ENCODE measurements at places on chromosomes 1 and 21.

GRCh38 chr1:29259802-29260441 is 23.6 kb downstream of the PTPRU start:
- no peak for DNase-seq

DNA sequence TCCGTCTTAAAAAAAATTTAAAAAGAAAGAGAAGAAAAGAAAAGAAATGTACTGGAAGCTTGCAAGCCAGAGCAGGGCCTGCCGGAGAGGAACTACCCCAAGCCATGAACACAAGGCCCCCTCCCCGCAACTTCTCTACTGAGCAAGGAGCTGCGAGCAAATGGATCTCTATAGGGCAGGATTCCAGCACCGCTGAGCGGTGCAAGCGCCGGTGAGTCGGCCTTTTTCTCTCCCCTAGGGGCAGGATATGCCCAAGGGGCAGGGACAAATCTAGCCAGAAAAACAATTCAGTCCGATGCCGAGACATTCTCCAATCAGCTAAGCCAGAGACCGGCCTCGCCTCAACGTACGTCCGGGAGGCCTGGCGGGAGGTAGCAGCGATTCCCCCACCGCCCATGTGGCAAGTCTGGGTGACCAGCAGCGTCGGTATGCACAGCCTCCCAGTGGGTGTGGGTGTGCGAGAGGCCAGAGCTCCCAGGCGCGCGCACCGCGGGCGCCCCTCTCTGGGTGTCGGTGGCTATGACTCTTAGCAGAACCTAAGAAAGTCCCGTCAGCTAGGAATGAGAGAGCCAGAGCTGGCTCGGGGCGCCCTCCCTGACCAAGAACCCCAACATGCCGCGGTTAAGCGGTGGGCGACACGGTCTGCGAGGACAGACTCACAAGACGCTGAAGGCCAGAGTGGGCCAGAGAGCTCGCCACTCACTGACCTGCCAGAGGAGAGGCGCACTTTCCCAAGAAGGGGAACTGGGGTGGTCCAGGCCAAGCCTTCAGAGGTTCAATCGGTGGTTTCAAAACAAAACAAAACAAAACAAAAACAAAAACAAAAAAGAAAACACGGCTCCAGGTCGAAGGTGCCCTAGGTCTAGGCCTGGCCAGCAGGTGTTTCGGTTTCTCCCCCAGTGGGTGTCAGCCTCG is 1.9 kb downstream of the CSMD2 start:
- DNase-seq: peak; percentile 51

- DNase-seq: no peak
These were observed 24.6 kb downstream of the B3GALT5 start for GRCh38 chr21:39637197-39637970.

GRCh38 chr21:16085421-16085820 is 355.6 kb downstream of the USP25 start:
- no peak for DNase-seq

DNA sequence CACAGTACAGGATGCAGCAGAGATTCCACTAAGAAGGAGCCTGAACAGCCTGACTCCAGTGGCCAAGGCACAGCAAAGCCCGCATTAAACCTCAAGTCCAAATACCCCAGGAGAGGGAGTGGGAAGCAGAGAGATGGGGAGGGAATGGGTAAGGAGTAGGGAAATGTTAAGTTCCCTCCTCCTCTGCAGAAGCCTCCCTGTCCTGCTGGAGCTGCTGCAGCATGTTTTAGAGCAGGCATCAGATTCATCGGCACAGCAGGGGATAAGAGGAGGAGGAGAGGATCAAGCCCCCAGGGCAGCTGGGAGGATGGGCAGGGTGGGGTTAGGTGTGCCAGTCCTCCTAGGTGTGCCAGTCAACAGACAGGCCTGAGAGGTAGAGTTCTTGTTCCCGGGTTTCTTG is 709.7 kb downstream of the PTPRU start:
- no peak for DNase-seq

- DNase-seq: no peak
These were observed 37.0 kb upstream of the TENT5B start for GRCh38 chr1:27049607-27050006.

DNA sequence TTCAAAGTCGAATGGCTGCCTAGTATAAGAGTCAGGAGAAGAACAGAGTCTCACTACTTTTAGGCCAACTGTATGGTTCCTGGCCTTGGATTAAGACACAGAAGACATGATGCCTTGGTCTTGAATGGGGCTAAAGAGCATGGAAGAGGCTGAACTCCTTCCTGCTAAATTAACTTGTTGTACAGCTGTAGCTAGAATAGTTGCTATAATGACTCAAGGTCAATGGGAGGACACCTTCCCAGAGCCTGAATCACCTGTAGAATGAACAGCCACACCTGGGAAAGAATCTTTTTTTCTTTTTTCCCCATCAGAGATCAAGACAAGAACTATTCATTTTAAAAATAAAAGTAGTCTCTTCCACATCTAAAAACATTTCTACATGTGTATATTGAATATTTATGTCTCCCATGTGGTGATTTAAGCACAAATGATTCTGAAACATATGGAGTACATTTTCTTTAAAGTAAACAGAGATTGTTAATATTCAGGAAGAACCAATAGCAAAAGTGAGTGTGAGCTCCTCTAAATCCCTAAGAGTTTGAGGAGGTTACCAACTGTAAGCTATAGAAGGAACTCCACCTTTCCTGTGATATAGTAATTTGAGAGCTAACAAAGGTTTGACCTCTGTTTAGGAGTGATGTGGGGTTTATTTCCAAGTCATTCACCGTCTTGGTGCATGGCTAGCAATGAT is 191.3 kb downstream of the TGFB2 start:
- no peak for DNase-seq

DNA sequence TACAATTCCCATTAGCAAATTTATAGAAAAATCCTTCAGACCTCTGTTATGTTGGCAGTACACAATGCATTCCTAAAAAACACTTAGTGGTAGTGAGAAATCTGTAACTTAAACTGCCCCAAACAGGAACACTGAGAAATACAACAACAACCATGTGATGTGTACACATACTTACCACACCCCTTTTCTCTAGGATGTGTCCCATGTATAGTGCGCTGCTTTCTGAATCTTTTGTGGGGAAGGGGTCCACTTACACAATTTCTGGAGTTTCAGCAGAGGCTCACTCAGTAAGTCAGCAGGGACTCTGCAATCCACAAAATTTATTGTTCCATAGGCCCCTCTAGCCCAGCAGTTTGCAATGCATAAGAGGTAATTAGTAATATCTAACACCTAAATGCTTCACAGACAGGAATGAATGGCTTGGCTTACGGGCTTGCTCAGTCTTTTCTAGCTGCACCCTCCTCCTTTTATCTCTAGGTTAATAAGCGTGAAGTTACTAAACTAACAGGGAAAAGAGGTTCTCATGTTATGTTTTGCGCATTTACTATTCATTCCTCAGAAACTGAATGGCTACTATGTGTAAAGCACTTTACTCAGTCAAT is 115.2 kb downstream of the TGFBR3 start:
- no peak for DNase-seq
